Left kidney (tissue), 8 donors: ENCODE measurements at places on chromosomes 11 and 22.

GRCh38 chr11:72704028-72704782 is 30.0 kb upstream of the PDE2A start:
- DNase-seq = no peak

- no peak for DNase-seq
These were observed 6.4 kb downstream of the ENDOD1 start for GRCh38 chr11:95095858-95096587.

GRCh38 chr11:1852877-1853276 is at the start of gene LSP1:
Gene LSP1 (plus strand): TSS chr11:1853084. CDS start chr11:1853145, 61 bp downstream.
- DNase-seq = no peak

DNA sequence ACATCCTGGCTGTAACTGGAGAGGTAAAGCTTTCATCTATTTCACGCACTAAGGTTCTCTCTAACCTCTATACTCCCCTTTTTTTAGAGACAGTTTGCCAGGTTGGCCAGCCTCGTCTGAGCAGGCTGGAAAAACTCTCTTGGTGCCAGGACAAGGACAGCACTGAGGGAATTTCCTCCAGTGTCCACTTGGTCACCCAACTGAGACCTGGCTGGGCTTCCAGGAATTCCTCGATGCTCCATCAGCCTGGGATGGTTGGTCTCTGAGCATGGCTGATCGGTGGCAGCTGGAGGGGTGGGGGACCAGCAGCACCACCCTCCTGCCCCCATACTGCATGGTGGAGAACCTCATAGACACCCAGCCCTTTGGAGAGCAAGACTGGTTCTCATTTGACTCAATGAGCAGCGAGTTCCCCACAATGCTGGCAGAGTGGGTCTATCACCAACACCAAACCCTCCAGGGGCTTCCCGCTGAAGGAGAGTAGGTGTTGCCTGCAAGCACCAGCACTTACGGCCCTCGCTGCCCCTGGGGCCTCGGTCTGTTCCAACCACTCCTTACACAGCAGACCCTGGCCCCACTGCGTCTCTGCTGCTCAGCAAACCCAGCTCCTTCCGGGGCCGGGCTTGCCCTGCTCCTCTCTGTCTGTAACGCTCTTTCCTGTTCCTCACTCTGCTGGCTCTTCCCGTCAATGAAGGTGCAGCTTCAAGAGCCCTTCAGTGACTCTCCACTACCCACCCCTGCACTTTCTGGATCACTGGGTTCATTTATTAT is 122.2 kb downstream of the ST3GAL4 start:
- DNase-seq = no peak

DNA sequence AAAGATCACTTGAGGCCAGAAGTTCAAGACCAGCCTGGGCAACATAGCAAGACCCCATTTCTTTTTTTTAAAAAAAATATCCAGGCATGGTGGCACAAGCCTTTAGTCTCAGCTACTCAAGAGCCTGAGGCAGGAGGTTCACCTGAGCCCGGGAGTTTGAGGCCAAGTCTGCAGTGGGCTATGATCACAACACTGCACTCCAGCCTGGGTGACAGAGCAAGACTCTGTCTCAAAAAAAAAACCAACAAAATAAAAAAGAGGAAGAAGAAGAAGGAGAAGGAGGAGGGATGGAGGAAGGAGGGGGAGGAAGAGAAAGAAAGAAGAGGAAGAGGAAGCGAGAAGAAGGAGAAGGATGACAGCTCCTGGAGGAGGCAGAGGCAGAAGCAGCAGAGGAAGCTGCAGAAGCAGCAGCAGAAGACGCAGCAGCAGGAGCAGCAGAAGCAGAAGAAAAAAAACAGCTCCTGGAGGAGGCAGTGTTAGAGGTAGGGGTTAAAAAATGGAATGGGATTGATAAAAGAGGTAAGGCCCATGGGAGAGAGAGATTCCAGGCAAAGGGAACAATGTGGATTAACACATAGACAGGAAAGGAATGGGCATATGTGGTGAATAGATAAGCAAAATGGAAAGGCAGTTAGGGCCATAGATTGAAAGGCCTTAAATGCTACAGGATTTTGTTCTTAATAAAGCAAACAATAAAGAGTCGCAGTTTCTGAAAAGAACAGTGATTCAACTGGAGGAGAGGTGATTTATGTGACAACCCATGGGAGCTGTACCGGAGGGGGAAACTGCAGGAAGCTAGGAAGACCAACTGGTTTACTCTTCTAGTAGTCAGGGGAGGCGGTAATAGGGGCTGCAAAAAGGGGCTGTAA is 10.9 kb downstream of the PRCP start:
- peak; percentile 27 for DNase-seq

DNA sequence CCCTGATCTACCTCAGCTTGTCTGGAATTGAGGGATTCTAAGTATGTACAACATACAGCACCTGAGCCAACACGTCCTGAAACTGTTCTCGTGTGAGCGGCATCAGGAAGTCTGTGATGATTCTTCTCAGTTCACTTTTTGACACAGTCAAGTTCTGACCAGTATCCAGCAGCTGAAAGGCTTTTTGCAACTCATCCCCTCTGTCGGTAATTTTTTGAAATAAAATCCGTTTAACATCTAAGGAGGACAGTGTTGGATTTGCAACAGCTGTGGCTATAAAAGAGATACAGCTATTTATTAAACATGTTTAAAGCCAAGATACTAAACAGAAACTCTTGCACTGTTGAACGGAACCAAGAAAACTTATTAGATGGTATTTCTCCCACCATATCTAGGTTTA is 39.3 kb downstream of the EFCAB6 start:
- no peak for DNase-seq

DNA sequence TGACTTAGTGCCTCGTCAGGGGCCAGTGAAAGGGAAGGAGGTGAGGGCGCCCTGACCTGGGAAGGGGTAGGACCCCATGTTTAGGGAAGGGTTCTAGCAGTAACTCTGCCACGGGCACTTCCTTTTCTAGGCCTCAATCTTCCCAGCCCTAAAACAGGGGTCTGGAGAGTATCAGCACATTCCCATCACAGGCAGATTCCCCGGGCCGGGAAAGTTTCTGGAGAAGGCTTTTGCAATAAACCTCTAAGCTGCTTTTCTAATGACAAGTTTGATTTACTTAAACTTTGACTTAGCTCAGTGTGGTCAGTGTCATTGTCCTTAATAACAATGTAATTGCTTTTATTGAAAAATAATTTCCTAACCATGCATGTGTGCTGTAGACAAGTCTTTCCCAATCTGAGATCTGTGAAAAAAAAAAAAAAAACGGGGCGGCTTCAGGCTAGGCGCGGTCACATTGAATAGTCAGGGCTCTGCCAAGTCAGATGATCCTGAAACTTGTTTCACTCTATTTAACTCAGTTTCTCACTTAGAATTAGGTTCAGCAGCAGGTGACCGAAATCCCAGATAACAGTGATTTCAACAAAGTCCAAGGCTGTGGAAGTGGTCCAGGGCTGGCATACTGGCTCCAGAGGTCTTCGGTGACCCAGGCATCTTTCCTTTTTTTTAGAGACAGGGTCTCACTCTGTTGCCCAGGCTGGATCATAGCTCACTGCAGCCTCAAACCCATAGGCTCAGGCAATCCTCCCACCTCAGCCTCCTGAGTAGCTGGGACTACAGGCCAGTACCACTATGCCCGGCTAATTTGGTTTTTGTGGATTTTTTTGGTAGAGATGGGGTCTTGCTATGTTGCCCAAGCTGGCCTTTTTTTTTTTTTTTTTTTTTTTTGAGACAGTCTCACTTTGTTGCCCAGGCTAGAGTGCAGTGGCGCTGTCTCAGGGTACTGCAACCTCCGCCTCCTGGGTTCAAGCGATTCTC is 19.5 kb upstream of the TAB1 start:
- DNase-seq = no peak

GRCh38 chr11:122439866-122440810 is 215.4 kb upstream of the UBASH3B start:
- peak; percentile 66 for DNase-seq

GRCh38 chr22:46763051-46763705 is 728 bp downstream of the TBC1D22A start:
- no peak for DNase-seq

DNA sequence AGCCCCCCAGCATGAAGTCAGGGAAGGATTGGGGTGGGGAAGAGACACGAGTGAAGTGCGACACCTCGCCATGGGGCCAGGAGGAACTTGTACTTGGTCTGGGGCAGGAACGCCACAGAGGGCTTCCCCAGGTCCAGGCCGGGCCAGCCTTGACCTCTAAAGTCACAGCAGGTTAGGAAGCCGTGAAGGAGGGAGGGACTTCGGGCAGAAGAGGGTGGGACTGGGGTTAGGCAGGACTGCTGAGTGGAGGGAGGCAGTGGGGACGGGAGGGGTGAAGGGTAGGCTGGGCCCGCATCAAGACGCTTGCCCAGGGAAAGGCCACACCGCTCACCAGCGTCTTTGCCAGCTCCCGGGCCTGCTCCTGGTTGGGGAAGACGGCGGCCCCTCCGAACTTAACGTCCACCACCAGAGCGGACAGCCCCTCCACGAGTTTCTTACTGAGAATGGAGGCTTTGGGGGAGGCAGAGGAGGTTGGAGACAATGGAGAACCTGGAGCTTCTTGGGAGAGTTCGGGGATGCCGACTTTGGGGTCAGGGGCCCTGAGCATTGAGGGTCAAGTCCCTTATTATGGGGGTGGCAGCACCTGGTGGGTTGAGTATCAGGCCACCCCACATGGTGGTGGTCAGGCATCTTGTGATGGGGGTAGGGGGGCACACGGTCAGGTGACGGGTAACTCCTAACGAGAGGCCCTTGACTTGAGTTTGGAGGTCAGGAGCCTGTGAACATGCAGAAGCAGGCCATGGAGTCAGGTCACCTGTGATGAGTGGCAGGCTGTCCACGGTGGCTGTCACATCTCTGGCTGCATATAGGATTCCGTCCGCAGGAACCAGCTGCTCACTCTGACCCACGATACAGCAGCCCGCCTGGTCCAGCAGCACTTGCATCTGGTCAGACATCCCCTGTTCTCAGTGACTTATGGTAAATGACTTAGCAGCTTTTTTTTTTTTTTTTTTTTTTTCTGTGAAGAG is 1.7 kb upstream of the SCO2 start:
- DNase-seq = no peak
